ENCODE measurements at places on chromosomes 12 and 14.

DNA sequence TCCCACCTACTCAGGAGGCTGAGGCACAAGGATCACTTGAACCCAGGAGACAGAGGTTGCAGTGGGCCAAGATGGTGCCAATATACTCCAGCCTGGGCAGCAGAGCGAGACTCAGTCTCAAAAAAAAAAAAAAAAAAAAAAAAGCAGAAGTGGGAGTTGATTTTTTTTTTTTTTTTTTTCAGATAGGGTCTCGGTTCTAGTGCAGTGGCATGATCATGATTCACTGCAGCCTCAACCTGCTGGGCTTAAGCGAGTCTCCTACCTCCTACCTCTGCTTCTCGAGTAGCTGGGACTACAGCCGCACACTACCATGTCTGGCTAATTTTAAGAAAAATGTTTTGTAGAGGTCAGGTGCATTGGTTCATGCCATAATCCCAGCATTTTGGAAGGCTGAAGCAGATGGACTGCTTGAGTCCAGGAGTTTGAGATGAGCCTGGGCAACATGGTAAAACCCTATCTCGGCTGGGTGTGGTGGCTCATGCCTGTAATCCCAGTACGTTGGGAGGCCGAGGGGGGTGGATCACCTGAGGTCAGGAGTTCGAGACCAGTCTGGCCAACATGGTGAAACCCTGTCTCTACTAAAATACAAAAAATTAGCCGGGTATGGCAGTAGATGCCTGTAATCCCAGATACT, 16.3 kb upstream of the HSP90AA1 start:
- DNase-seq = no peak

DNA sequence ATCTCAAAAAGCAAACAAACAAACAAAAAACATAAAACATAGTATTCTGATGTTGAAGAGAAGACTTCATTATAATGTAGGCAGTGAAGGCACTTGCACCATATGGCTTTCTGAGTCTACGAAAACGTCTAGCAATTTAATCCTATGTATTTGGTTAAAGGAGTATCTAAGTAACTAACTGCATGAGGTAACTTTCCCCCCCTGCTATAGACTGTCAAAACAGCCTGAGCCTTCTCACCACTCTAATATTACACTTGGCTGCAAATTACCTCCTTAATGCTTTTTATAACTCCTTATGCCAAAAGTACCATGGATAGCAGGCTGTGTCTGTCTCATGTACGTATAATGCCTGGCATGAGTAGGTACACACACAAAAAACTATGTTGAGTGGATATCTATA, 607.6 kb upstream of the FLRT2 start:
- DNase-seq = no peak

DNA sequence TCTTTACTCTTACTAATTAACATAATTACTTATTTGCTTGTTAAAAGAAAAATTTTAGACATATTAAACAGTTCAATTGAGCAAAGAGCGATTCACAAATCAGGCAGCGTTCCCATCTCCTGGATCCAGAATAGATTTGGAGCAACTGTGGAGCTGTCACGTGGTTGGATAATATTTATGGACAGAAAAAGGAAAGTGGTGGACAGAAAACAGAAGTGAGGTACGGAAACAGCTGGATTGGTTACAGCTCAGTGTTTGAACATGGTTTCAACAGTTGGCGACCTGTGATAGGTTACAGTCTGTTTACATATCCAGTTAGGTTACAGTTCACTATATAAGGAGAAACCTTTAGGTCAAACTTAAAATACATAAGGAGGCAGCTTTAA, 19.7 kb upstream of the FAM234B start:
- no peak for DNase-seq

DNA sequence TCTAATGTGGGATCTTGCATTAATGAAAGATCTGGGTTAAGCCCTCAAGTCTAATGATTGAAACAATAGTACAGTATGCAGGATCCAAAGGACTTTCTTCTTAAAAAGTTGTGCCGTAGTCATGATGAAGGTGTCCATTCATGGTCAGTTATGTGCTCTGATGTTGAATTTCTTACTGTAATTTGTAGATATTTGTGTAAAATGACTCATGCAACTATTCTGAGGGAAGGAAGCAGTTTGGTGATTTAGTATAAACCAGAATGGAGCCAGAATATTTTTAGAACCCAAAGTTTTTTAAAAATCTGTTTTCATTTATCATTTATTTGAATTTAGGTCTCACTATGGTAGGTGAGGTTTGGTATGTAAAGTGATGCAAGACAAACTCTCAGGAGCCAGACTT, 151.2 kb downstream of the AKAP6 start:
- no peak for DNase-seq

- no peak for DNase-seq
Measured at GRCh38 chr14:102140750-102141145, 1.1 kb downstream of the WDR20 start.

DNA sequence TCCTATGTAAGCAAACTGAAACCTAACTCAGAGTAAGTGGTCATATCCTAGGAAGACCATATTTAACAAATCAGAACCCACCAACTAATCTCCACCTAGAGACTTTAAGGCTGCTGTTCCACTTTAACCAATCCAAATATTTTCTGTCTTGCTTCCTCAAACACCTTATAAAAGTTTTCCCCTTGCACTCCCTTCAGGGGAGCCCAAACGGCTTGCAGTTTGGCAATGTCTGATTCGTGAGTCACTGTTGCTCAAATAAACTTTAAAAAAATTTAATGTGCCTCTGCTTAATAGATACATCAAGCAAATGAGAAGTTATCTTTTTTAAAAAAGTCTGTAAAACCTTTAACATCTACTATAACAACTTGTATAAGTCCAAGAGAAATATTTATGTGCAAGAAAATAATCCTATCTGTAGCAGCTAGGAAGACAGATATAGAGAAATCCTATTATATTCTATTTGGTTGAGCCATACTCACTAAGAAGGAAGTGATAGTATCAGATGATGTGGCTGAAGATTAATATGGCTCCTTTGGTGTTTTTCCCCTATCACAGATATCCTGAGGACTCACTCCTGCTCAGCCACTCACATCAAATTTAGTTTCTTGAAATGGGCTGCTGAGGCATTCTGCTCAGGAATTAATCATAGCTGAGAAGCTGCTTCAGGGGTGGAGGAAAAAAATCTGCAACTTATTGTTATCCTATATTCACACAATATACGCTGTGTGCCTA, 65.1 kb upstream of the DUSP6 start:
- no peak for DNase-seq

DNA sequence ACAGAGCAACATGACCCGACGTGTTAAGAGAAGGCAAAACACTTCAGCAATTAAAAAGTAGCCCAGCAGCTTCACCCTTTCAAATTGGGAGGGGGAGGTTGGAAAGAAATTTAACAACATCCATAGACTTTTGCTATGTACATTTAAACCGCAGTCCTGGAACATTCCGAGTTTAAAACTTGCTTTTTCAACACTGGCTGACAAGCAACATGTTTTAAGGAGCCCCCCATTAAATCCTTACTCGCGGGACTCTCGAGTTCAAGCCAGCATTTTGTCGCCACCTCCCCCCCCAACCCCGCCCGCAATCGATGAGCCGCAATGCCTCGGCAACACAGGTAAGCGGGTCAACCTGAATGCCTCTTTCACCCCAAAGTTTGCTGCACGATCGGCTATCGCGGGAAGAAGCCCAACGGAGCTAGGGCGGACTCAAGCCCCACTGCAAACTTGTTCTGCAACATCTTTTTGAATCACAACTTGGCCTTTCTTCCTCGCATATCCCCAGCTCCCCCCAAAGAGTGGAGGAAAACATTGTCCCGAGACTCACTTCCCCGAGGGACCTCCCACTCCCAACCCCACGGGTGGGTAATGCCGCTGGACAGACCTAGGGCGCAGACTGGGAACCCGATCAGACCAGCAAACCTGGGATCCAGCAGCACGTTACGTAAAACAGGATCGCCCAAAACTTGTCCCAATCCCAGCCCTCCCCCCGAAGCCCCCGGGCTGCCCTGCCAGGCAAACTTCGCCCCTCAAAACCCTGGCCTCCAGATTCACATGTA, 777 bp downstream of the ZFP36L1 start:
- DNase-seq = no peak

DNA sequence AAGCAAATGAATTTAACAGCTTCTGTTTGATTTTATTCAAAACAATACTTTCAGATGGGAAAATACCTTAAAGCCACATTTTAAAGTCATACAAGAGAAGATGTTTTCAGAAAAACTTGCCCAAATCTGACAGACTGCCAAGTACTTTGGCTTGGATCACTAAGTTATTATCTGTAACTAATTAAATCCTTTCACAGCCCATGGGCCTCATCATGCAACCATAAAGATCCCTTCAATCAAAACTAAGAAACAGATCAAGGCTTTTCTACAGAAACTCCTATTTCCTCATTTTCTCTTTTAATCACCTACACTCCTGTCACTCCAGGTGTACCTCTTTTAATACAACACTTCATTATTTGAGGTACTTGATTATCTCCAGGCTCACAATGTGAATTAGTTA, 28.1 kb downstream of the BLTP3B start:
- DNase-seq = no peak

DNA sequence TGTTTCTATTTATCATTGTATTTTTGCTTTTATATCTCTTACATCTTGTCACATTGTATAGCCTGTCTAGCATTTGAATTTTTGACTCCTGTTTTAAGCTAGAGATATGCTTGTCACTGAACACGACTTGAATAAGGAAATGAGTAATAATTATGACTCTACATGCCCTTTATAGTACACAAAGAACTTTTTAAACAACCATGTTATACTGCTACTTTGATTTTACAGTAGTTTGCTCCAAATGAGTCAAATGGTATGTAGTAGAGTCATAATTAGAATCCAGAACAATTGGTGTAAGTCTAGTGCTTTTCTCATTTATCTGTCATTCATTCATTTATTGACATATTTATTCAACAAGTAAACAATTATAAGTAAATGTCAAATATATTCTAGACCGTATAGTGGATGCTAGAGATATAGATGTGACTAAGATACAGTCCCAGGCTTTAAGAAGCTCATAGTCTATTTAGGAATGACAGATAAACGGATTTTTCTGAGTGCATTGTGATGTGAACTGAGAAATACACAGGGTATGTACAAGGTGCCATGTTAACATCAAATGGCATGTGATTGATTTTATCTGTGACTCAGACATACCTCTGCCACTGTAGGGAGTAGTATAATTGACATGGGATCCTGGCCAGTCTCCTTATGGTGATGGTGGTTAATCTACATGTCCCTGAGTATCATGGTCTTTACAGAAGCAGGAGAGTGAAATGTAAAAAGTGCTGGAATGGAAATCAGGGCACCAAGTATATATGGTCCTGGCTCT, 799.7 kb downstream of the DIO2 start:
- no peak for DNase-seq

DNA sequence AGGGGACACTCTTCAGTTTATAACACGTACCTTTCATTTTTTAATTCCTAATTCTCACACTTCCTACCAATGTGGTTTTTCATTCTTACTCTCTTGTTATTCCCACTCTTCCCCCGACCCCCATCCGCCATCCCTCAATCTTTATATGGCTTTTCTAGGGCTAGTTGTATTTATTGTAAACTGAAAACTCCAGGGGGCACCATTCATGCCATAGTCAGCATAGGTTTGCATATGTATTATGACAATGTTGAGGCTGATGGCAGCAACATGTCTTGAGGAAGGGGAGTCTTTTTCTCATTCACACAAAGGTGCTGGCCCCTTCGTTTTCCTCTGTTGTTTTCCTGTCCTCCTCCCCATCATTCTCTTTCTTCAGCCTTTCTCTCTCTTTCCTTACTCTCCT, 27.7 kb upstream of the LTA4H start:
- DNase-seq = no peak

GRCh38 chr14:88504602-88505001, 50.2 kb downstream of the PTPN21 start:
- no peak for DNase-seq

- peak; percentile 46 for DNase-seq
Measured at GRCh38 chr12:100163416-100164152, 20.9 kb upstream of the BLTP3B start.

- no peak for DNase-seq
Measured at GRCh38 chr12:49263400-49263763, 1.5 kb upstream of the TUBA1C start.

DNA sequence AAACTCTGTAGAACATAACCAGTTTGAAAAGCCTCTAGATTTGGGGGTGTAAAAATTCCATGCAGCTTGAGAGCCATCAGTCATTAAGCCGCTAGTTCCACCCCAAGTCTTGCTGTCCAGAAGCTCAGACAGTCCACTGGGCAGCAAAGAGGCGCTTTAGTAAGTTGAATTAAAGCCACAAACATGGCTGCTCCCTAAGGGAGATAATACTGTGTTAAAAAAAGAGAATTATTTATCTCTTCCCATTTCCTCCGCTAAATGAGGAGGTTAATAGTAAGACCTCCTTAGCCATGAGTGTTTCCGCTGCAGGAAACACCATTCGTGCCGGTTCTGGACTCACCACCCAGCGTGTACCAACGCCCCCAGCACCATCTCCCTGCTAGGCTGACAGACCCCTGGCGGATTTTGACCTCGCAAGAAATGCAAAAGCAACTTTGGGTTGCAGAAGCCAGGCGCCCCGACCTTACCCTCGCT, 536 bp downstream of the TM7SF3 start:
- no peak for DNase-seq

DNA sequence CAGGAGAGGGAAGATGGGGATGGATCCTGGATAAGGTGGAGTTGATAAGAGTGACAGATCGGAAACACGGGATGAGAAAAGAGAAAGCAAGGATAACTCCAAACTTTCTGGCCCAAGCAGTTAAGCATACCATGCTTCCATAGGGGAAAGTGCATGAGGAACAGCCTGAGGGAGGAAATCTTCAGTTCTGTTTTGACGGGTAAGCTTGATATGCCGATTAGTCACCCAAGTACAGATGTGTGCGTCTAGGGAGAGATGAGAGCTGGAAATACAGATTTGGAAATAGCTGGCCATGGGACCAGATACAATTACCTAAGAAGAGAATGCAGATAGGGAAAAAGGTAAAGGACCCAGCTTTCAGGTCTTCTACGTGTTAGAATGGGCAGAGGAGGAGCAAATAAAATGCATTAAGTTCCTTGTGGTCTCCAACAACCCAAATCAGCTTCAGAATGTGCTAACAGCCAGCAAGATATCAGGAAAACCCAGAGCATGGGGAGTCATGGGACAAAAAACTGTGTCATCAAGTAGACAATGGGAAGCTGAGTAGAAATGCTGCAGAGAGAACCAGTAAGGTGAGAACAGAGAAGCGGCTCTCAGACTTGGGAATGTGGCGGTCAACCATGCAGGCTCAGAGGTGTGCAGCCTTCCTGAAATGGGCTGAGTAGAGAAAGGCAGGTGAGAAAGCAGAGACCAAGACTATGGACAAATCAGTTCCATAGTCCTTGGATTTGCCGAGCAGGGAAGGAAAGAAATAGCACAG, 56.3 kb downstream of the PPP1R36 start:
- no peak for DNase-seq

DNA sequence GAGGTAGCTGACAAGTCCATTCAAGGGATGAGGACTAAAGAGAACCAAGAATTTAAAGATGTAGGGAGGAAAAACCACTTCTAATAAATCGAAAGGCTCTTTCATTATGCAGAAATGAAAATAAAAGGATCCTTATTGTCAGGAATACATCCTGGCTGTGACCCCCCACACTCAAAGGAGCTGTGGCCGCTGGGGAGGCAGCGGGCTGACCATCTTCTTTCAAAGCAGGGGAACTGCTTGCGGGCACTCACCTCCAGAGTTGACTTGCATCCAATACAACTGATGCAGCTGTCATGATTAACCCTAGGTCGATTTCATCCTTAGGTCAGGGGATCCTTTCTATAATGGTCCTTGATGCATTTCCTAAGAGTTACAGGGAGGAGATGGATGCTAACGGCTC, 35.3 kb downstream of the TRAFD1 start:
- DNase-seq = no peak

All from nucleus accumbens (tissue), 56 donors.